Upper lobe of left lung (tissue), 6 donors: ENCODE measurements at places on chromosomes 11 and 22. TPM values are rescaled to one million over a fixed set of nuclear protein-coding genes. Genes with fewer than 3 reads are reported as not detected.

GRCh38 chr22:20569059-20570058 lies 61.9 kb downstream of the MED15 start:
- peaks cover 51% of the 10 kb centered on the region for H3K4me1 ChIP-seq
- no peaks in the 10 kb centered on the region for H3K27me3 ChIP-seq
- DNase-seq = peak; percentile 93
- peaks cover 77% of the 10 kb centered on the region for H3K36me3 ChIP-seq

- no peaks in the 10 kb centered on the region for H3K36me3 ChIP-seq
- no peaks in the 10 kb centered on the region for H3K27me3 ChIP-seq
- no peak for DNase-seq
- peak overlapping the region; percentile 42 for H3K27ac ChIP-seq
- no peaks in the 10 kb centered on the region for H3K4me1 ChIP-seq
Observed at GRCh38 chr11:44833877-44834452, 107.2 kb downstream of the TSPAN18 start.

SHANK3 gene
- 65.9 TPM for total RNA-seq

DNA sequence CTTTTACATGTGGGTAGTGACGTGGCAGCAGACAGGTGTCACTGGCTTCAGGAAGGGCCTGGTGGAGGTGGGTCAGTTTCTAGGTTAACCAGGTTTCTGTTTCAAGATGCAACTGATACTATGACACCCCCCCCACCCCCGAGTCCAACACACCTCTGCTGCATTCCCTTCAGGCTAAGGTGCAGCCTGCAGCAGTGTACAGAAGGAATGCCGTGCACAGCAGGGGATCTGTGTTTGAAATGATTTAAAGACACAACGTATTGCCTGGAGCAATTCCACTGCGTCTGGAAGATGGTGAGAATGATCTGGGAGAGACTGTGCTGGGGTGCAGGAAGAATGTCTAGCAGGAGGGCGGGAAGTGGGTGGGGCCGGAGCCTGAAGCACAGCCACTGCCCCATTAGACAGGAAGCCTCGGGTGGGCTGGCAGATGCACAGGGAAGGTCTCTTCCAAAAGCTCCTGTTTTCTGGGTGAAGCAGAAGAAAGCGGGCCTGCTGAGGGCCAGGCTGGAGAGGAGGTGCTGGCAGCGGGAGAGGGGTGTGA lies 11.9 kb upstream of the TESMIN start:
- no peak overlapping the region for H3K27ac ChIP-seq
- no peak for DNase-seq
- no peaks in the 10 kb centered on the region for H3K27me3 ChIP-seq
- no peak overlapping the region for H3K4me3 ChIP-seq
- no peaks in the 10 kb centered on the region for H3K4me1 ChIP-seq
